Amygdala (tissue), 56 donors: ENCODE measurements at places on chromosomes 4 and X.
A peak's percentile ranks its signal among the peaks of the same experiment; 100 is the strongest.

DNA sequence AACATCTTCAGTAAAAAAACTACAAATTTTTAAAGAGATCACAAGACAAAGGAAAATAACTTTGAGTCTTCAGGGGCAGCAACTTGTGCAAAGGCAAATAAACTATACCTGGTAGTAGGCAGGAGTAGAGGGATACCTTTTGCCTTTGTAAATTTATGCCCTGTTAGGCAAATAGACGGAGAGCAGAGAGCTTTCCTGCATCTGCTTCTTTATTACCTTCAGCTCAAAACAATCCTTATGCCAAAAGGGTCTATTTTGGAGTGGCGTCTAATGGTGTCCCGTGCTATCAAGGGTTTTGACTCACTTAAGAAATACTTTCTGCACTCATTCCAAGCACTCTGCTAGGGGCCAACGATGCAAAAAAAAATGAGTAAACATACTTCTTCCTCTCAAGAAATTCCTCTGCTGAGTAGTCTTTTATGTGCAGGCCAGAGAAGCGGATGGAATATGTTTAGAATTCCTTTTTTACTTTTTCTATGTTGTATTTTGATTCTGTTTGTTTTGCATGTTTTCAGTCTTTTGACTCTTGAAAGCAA lies 131.9 kb downstream of the ANXA5 start:
- DNase-seq: no peak

DNA sequence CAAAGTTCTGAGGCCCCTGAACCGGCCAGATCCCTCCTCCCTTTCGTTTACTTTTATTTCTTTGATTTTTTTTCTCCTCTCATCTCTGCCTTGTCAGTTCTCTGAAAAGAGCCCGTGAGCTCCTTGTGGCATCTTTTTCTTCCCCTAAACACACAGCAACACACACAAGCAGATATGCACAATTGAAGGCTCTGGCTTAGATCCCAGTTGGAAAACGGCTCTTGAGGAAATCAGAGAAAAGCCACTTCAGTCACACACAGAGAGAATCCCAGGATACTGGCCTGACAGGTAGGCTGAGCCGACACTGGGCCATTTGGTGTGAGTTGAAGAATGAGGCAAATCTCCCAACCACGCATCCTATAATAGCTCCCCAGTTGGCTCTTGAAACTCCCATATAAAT lies 12.9 kb downstream of the DIPK2B start:
- DNase-seq: no peak

DNA sequence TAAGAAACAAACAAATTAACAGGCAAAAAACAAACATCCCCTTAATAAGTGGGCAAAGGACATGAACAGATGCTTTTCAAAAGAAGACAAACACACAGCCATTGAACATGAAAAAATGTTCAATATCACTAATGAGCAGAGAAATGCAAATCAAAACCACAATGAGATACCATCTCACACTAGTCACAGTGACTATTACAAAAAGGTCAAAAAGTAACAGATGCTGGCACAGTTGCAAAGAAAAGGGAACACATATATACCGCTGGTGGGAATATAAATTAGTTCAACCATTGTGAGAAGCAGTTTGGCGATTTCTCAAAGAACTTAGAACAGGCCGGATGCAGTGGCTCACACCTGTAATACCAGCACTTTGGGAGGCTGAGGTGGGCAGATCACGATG lies 146.1 kb upstream of the NEIL3 start:
- DNase-seq: no peak

- DNase-seq: no peak
Observed at GRCh38 chr4:169263791-169264392, 6.9 kb downstream of the SH3RF1 start.

- no peak for DNase-seq
Observed at GRCh38 chr4:151169223-151169622, 69.8 kb downstream of the RPS3A start.

- no peak for DNase-seq
Observed at GRCh38 chr4:167088115-167088514, 146.2 kb downstream of the SPOCK3 start.

- no peak for DNase-seq
Observed at GRCh38 chrX:12021698-12022097, 116.6 kb upstream of the FRMPD4 start.

GRCh38 chrX:9788911-9789310 lies 2.7 kb downstream of the SHROOM2 start:
- no peak for DNase-seq

GRCh38 chr4:5753766-5754528 lies 42.9 kb downstream of the EVC start:
- DNase-seq: no peak

DNA sequence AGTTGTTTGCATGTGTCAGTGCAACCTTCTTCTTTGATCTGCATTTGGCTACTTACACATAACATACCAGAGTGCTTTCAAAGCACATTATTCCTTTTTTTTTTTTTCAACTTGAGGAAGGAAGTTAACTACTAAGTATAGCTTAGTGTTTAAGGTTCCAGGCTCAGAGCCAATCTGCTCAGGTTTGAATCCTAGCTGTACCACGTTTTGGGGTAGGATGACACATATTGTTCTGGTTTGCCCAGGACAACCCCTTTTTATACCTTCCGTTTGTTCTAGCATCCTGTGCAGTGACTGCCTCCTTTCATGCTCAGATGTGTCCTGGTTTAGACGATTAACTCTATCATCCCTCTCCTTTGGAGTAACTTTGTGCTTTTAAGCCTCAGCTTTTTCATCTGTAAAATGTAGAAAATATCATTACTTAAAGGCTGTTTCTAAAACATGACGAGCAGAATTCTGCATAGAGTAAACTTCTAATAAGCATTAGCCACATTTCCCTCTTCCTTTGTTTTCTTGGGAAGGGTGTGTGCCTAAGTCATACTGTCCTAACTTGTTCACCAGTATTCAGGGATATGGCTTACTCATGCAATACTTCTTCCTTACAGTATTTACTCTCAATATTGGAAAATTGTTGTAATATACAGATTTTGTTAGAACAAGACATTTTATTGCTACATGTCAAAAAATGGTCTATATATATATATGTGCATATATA lies 281.3 kb downstream of the C4orf33 start:
- no peak for DNase-seq

- DNase-seq: no peak
Observed at GRCh38 chrX:55169782-55170181, 50.4 kb upstream of the PAGE5 start.

- DNase-seq: no peak
Observed at GRCh38 chr4:168451331-168451730, 29.0 kb downstream of the DDX60L start.

DNA sequence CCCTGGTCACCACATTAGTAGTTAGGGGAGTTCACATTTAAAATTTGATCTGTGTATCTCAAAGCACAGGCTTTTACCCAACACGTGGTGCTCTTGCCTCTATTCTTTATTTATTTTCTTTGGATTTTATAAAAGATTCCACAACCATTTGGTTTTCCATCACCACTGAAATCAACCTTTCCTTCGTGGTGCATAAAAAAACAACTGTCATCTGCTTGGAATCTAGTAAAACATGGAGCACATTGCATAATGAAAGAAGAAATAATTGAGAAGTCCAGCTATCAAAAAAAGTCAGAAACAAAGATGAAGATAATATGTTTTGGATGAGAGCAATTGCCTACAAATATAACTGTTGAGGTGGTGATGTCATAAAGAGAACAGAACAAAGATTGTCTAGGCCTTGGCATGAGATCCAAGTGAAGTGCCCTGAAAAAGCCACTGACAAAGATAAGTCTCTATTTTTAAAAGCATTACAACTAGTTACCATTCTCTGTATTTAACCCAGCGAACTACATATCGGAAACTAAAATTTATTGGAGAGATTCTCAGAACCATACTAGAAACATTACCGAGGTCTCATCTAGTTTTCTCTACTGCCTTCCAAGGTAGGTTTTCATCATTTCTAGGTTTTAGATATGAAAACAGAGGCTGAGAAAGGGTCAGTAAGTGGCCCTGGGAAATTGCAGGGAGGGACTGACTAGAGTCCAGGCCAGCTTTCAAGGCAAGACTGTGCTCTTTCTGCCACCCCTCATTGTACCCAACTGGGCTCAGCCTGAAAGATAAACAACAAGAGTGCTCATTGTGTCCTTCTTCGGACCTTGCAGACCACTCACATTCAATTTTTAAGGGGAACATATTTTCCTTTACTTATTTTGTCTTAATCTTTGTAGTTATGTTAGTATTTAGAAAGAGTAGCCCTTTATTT lies 127.3 kb downstream of the MAD2L1 start:
- no peak for DNase-seq

GRCh38 chrX:23742174-23742696 lies 841 bp downstream of the ACOT9 start:
- DNase-seq: no peak

DNA sequence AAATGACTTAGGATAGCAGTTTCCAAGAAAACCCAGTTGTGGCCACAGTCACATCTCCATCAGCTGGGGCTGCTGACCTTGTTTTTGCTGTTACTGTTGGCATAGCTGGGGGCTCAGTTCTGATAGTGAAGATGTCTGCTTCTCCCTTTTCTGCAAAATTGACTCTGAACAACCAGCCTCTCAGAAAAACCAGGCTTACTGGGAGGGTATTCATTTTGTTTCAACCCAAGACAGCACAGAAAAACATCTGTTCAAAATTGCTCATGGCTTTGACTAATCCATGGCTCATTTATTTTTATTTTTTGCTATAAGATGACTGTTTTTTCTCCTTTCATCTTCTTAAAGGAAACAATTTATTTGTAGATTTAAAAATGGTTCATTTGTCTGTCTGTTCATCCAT lies 53.1 kb downstream of the RASL11B start:
- DNase-seq: no peak

DNA sequence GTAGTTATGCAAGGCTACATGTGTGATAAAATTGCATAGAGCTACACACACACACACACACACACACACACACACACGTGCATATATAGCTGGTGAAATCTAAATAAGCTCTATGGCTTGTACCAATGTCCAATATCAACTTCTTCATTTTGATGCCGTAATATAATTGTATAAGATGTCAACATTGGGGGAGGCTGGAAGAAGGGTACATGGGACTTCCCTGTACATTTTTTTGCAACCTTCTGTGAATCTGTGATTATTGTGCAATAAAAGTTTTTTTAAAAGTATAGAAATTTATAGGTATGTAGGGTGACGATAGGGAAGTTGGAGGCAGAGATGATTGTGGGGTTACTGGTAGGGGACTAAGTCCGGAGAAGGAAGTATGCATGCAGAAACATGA lies 105.5 kb downstream of the HDAC8 start:
- no peak for DNase-seq

- no peak for DNase-seq
Observed at GRCh38 chrX:16258882-16259281, 91.6 kb downstream of the MAGEB17 start.

GRCh38 chr4:33386764-33387163 lies 2666.6 kb downstream of the PCDH7 start:
- no peak for DNase-seq

DNA sequence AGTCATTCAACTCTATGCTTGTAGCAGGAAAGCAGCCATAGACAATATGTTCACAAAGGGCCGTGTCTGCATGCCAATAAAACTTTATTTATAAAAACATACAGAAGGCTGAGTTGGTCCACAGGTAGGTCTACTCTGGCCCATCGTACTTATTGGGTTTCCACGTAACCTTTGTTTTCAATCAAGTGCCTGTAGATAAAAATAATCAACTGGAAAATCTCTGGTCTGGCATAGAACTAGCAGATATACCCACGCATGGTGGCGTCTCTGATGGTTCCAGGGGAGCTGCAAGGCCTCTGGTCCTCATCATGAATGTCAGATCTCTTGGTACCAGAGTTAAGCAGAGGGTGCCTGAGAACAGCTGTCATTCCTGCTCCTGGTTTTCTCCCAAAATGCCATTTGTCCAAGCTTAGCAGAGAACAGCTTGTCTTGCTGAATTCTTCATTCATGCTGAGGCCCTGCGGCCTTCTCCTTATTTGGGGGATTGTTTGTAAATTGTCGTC lies 31.4 kb upstream of the JAKMIP1 start:
- no peak for DNase-seq

- DNase-seq: no peak
Observed at GRCh38 chr4:184318852-184319251, 101.2 kb upstream of the ENPP6 start.

DNA sequence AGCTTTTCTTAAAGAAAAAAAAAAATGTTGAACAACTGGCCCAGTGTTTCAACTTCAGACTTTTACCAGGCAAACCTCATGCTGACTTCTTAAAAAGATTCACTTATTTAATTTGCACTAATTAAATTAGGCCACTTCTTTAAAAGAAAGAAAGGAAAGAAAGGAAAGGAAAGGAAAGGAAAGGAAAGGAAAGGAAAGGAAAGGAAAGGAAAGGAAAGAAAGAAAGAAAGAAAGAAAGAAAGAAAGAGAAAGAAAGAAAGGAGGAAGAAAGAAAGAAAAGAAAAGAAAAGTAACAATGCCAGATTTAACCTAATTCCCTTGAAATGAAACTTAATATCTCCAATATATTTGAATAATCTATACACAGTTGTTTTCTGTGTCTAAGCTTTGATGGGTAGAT lies 71.4 kb upstream of the PRPS2 start:
- no peak for DNase-seq

DNA sequence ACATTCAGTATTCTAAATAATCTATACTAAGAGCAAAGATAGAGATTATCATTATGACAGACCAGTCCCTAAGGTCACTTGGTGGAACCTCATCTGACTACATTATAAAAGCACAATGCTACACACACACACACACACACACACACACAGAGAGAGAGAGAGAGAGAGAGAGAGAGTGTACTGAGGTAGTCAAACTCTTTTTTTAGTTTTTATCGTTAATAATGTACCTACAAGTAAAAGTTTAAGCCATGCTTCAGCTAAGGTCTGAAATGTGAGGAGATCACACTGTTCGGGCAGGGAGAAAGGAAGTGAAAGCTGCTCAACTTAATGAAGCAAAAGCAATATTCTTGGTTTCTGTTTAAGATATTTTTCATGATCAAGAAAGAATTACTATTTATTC lies 75.8 kb upstream of the CCDC160 start:
- no peak for DNase-seq

- no peak for DNase-seq
Observed at GRCh38 chr4:47662975-47663374, 174.9 kb downstream of the CORIN start.

DNA sequence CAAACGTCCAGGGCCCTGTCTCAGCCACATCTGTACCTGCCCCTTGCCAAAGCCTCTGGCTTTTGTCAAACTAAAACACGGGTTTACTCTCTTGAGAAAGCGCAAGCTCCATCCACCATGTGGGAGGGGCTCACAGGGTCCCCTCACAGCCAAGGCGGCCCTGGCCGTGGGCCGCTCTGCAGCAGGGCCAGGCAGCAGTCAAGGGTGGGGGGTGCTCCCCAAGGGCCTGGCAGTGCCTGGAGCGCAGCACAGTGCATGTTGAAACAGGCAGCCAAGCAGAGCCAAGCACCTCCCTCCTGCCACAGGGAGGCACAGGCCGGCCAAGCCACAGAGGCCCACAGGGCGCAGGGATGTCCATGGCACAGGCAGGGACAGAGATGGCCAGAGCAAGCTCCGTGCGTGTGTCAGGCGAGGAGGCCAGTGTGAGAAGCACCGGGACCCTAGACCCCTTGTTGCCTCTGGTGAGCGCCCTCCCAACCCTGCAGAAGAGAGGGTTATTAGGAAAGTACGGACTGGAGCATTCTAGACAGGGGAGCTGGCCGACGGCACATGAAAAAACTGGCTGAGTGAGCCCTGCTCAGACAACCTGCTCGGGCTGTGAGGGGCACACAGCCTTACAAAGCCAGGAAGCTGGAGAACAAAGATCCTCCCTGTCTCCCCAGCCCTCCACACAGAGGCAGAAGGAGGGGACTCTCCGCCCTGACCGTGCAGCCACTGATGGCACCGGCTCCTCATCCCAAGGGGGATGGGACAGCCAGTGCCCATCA lies 39.0 kb downstream of the FAM53A start:
- DNase-seq: peak; percentile 76
